Cardiac muscle cell (in vitro differentiated cells and primary cell): ENCODE measurements at places on chromosomes 5 and 9.

GRCh38 chr9:78592811-78593210 is 295.9 kb downstream of the PSAT1 start:
- no peak for DNase-seq

DNA sequence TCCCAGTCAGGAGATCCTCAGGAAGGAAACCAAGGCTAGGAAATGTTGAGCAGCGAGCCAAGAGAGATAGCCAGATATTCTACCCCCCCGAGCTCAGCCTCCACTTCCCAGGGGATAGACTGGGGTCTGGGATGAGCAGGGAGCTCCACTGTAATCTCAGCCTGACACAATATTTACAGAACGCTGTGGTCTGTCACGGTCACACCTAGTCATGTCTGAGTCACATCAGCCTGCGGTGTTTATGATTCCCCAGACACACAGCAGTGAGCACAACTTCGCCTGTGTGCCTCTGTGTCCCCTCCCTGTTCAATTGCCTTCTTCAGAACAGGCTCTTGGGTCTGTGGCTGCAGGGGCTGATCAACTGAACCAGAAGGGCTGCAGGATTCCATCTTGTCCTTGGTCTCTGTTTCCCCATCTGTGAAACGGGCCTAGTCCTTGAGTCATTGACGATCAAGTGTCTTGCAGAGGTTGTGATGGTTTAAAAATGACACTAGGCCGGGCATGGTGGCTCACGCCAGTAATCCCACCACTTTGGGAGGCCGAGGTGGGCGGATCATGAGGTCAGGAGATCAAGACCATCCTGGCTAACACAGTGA is 8.6 kb upstream of the PRRX2 start:
- DNase-seq, result no peak

GRCh38 chr5:149011084-149011483 is 51.8 kb downstream of the SH3TC2 start:
- no peak for DNase-seq

GRCh38 chr9:2321523-2322148 is 300.0 kb upstream of the VLDLR start:
- DNase-seq, result no peak

DNA sequence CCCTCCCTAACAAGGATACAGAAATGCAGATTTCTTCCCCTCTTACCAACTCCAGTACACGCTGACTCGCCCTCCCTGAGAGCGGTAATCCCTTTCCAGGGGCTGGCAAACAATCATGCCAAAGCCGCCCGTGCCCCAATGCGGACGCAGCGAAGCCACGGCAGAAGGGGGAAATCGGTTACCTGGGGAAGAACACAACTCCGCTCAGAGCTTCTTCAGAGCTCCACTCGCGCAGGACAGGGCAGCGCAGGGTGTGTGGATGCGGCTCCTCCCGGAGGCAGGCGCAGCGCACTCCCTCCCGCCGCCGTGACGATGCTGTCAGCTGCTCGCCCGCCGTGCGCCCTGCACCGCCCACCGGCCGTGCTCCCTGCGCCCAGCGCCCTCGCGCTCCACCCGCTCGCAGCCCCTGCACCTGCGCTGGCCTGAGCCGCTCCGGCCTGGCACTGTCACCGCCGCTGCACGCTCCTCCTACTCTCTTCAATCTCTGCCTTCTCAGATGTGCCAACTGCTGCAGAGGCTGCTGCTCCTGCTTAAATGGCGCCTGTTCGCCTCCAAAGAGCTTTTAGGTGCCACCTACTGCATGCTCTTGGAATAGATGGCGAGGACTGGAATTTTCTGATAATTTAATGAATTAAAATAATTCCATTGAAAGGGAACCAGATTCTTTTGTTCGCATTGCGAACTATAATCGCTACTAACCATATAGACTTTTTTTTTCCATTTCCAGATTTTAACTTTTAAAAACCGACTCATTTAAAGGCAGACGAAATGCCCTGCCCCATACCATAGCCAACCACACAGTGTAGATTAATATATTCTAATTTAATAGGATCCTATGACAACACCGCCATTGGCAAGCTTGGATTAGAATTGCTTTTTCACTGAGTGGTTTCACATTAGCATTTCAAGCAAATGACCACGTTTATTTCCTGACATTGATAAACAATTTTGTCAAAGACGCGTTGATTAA is at the start of gene DIRAS2:
TSS of gene DIRAS2 (minus strand) at position 255 of the 970 bp plus-strand sequence. CDS start 28,997 bp downstream, outside the sequence.
- DNase-seq, result peak; percentile 86

DNA sequence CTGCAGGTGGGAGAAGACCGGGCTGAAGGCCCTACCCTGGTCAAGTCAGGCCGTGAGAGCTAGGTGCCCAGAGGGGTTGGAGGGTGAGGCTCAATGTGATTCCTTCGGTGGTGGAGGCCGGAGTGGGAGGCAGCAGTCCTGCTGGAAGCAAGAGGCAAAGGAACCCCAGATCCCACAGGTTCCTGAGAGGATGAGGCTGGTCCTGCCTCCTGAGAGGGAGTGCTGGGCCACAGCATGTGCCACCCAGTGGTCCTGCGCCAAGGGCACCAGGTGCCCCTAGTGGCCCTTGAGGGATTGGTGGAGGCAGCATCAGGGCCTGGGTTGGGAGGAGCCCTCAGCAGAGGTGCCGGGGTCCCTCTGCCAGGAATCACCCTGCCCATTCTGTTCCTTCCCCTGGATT is 59.1 kb downstream of the BARX1 start:
- DNase-seq, result no peak

DNA sequence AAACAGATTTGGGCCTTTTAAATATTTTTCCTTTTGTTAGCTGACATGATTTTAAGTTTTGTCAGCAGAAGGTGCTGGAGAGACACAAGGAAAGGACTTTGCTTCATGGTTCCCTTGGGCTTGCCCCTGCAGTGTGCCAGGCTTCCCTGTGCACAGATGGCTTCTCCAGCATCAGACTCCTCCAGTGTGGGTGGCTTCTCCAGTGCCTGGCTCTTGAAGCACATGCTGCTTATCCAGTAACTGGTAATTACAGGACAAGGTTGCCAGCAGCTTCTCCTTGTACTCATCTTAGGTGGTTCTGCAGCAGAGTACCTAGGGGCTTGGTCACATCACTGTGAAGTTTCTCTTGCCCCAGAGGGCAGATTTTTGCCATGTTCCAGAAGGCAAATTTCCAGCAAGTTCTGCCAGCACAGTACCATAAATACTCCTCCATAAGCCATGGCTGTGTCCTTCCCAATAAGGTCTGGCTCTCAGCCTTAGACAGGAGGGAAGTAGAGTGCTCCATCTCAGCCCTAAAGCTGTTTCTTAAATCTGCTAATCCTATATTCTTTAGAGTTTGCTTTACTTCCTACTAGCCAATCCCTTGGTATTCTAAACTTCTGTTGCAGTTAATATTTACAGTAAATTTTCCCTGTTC is 62.4 kb downstream of the PJA2 start:
- no peak for DNase-seq

- DNase-seq, result no peak
Measured at GRCh38 chr5:98807806-98808205, 34.3 kb downstream of the RGMB start.

DNA sequence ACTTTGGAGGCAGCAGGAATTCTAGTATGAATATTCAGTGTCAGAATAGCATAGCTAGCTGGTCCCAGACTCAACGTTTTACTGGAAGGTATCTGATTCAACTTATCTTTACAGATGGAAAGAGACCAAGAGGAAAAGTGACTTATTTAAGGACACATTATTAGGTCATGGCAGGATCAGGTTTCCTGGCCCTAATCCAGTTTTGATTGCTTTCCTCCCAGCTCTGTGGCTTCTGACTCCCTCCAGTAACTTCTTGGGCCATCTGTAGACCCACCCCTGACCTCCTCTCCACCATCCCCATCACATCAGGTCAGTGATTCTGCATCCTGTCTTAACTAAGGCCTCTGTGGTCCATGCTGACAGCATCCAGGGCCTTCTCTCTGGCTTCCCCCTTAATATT is 38.4 kb downstream of the SH3TC2 start:
- no peak for DNase-seq

DNA sequence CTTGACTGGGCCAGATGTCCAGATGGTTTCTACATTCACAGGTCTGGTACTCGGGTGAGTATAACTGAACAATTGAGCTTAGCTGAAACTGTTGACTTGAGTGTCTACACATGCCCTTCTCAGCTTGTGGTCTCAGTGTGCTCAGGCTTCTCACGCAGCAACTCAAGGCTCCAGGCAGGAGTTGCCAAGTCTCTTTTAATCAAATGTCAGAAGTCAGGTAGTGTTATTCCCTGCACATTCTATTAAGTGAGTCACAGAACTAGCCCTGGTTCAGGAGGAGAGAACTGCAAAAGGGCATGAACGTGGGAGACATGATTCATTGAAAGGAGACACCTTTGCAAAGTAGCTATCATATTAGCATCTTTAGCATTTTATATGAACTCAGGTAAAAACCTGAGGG is 199.3 kb upstream of the ACTBL2 start:
- DNase-seq, result no peak

- no peak for DNase-seq
Measured at GRCh38 chr5:160792281-160792680, 59.7 kb downstream of the ATP10B start.

DNA sequence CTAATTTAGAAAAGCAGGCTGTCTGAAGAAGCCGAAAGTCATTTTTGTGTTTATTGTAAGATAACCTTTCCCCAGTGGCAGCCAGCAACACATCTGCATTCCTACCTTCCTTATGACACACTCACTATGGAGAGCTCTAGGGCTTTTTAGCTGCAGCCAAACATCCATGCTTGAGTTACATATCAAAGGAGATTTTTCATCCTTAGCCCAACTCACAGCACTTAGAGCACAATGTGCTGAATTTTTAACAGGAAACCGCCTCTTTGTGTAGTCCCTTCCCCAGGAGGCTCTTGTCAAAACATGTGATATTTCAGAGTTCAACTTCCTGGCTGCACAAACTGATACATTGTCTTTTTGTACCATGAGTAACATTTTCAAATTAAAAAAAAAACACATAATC is 379.2 kb downstream of the CTNND2 start:
- no peak for DNase-seq

DNA sequence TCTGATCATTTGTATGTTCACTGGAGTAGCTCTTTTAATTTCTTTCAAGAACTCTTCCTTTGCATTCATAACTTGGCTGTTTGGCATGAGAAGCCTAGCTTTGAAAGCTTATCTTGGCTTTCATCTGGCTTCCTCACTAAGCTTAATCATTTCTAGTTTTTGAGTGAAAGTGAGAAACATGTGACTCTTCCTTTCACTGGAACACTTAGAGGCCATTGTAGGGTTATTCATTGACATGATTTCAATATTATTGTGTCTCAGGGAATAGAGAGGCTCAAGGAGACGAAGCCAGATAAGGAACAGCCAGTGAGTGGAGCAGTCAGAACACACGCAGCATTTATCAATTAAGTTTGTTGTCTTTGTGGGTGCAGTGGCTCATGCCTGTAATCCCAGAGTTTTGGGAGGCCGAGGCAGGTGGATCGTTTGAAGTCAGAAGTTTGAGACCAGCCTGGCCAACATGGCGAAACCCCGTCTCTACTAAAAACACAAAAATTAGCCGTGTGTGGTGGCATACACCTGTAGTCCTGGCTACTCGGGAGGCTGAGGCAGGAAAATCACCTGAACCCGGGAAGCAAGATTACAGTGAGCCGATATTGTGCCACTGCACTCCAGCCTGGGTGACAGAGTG is 98.3 kb downstream of the UGCG start:
- DNase-seq, result no peak

GRCh38 chr9:129486756-129487657 is 133.9 kb downstream of the C9orf50 start:
- peak; percentile 76 for DNase-seq

DNA sequence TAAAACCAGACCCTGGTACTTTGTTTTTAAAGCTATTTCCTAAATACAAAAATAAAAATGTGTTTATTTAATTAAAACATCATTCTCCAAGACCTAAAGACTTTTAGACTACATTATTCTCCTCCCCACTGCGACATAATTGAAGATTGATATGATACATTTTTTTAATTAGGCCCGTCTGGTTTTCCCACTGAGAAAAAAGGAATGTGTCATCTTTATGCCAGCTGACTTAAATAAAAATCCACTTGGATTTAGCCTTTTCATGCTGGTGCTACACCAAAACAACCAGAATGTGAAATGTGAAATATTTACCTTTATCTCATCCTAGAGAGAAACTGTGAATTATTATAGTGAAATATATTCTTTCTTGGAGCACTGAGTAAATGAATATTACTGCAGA is 155.5 kb upstream of the PPP1R2B start:
- DNase-seq, result no peak

DNA sequence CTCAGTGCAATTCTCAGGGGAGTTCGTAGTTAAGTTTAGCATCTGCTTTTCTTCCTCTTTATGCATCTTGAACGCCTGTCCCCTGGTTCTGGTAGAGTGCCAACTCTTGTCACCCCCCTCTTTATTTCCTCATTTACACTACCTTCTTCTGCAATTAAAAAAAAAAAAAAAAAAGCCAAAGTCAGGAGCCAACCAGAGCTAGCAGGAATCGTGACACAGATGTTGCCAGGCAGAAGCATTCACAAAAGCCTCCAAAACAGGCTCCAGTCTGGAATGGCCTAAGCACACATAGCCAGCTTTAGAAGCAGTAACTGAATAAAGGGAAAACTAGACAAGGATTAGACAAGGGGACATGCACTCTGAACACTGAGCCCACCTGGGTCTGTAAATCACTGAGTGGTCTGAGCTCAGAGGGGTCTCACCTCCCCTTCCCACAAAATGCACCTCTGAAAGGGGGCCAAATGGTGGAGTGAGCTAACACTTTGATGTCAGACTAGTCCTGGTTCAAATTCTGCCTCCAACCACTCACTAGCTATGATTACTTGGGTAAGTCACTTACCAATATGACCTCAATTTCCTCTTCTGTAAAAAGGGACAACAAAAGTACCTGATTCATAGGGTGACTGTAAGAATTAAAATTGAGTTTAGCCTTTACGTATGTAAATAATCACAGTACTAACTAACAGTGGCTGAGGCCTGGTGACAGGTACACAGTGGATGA is 2.0 kb downstream of the CD74 start:
- DNase-seq, result peak; percentile 87

- peak; percentile 53 for DNase-seq
Measured at GRCh38 chr9:928363-929042, 48.0 kb upstream of the DMRT3 start.

GRCh38 chr9:76619640-76620039 is 144.6 kb upstream of the PCA3 start:
- DNase-seq, result no peak

GRCh38 chr9:82356871-82357270 is 368.3 kb downstream of the SPATA31D1 start:
- DNase-seq, result no peak

DNA sequence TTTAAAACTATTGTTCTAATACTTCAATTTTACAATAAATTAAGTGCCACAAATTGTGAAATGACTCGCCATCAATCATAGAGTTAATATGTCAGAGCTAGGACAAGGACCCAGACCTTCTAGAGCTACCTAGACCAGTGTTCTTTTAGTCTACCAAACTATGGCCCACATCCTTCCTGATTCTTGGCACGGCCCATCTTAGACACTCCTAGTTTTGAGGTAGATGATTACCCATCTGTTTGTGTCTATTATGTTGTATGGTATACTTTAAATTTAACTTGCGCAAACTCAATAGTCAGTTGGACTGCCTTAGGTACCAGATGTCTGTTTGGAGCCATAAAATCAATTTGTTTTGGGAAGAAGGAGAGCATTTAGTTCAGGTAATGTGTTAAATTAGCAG is 17.5 kb downstream of the CDC26 start:
- DNase-seq, result no peak
